ENCODE measurements at places on chromosomes 5 and 9.

- no peak for DNase-seq
Observed at GRCh38 chr5:135955525-135955924, 742 bp upstream of the LECT2 start.

- no peak for DNase-seq
Observed at GRCh38 chr5:66848749-66849641, 252.8 kb downstream of the MAST4 start.

GRCh38 chr5:135008556-135008955, 25.5 kb downstream of the PITX1 start:
- DNase-seq, result peak; percentile 1

DNA sequence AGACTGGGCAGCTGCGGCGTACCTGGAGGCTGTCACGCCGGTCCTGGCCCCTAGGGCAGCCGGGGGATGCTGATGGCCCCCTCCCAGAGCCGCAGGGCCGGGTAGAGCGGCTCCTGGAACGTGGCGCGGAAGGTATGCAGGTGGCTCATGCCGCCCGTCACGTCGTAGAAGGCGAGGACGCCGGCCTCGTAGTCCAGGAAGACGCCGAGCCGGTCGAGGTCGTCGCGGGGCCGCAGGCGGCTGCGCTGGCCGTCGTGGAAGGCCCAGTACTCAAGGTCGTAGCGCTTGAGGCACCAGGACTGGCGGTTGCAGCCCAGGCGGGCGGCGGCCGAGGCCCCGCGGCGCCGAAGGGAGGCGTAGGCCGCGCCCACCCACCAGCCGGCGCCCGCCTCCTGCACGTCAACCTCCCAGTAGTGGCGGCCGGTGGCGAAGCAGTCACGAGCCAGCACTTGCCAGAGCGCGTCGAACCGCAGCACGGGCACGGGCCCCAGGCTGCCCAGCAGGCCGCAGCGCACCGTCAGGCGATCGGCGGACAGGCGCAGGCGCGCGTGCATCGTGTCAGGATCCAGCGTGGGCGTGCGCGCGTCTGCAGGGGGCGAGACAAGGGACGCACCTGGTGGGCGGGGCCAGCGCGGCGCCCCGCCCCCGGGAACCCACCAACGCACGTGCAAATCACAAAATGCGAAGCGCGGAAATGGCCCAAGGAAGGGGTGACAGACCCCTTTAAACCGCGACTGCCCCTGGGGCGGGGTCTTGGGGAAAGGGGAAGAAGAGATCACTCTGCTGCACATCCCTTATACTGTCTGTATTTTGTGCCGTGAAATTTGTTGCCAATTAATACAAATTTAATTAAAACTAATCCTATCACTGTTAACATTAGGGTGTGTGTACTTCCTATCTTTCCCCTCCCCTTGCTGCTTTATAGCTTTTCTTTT, 31.2 kb downstream of the NANS start:
- no peak for DNase-seq

DNA sequence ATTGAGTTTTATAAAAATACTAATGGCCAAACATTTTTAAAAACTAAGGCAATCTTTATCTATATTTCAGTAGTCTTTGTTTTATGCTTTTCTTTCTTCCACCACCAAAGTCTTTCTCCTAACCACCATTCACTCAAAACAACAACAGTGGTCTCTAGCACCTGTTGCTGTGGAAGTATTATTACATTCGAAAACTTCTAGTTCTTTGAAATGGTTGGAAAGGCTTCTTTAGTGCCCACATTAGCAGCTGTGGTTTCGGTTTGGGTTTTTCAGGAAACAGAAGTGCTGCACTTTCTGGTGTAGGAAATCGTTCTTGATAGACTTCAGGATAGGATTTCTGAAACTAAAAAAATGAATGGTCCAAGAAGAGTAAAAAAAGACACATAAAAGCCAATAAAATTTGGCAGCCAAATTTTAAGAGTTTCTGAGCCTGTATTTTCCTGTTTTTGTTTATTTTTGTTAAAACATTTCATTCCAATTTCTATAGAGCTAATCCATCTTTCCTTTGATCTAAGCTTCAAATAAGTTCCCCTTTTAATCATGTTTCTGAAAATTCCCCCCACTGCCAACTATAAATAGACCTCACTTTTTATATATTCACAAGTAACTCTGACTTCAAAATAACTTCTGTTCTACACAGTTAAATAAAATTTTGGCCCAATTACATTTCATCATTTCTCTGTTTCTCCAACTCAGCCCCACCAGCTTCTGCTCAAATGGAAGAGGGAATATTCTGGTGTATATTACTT, 102.2 kb downstream of the DEPDC1B start:
- peak; percentile 8 for DNase-seq

Data from CD4-positive, alpha-beta T cell (primary cell).